Gastroesophageal sphincter (tissue), 4 donors: ENCODE measurements at places on chromosomes 2 and 18.
A peak's percentile ranks its signal among the peaks of the same experiment; 100 is the strongest.

DNA sequence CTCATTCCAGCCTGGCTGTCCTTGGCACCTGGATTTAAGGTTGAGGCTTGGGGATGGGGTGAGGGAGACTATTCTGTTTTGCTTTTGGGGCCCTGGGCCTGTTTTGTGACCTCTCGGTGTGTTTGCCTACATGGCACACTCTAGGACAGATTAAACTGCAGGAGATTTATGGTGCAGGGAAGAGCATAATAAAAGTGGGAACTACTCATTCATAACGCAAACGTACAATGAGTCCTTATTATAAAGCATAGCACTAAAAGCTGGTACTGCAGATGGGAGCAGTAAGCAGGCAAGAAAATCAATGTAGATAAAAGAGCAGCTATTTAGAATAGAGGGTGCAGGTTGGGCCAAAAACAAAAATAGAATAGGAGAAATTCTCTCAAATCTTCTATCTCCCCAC is 238.4 kb downstream of the ACTR3 start:
- no peaks in the 10 kb centered on the region for H3K27me3 ChIP-seq
- ATAC-seq: no peak
- H3K4me1 ChIP-seq: no peaks in the 10 kb centered on the region
- H3K27ac ChIP-seq: no peak overlapping the region
- H3K36me3 ChIP-seq: no peaks in the 10 kb centered on the region

GRCh38 chr2:171521361-171522051 is 768 bp upstream of the CYBRD1 start:
- H3K27me3 ChIP-seq: no peaks in the 10 kb centered on the region
- no peaks in the 10 kb centered on the region for H3K4me1 ChIP-seq
- H3K36me3 ChIP-seq: no peaks in the 10 kb centered on the region
- peak overlapping the region; percentile 64 for H3K4me3 ChIP-seq
- H3K27ac ChIP-seq: peak overlapping the region; percentile 94

- H3K36me3 ChIP-seq: no peaks in the 10 kb centered on the region
- ATAC-seq: no peak
- no peaks in the 10 kb centered on the region for H3K4me1 ChIP-seq
- no peaks in the 10 kb centered on the region for H3K27me3 ChIP-seq
- H3K4me3 ChIP-seq: no peak overlapping the region
These were observed 277.1 kb upstream of the NRP2 start for GRCh38 chr2:205405194-205405593.

GRCh38 chr2:10043256-10043905 is at the start of gene KLF11:
KLF11 (plus strand) TSS chr2:10043550; CDS start chr2:10043717, 167 bp downstream.
- peak within 1 kb of the TSS; percentile 87 for H3K27ac ChIP-seq
- peak within 1 kb of the TSS; percentile 47 for H3K4me3 ChIP-seq
- no peaks in the 10 kb centered on the region for H3K4me1 ChIP-seq
- ATAC-seq: peak; percentile 85

GRCh38 chr18:50590593-50590992 is 30.7 kb downstream of the MAPK4 start:
- no peak overlapping the region for H3K4me3 ChIP-seq
- no peaks in the 10 kb centered on the region for H3K36me3 ChIP-seq
- H3K27me3 ChIP-seq: no peaks in the 10 kb centered on the region
- H3K27ac ChIP-seq: no peak overlapping the region

GRCh38 chr18:57040175-57040574 is 106.7 kb upstream of the BOD1L2 start:
- no peak overlapping the region for H3K27ac ChIP-seq
- H3K4me3 ChIP-seq: no peak overlapping the region
- H3K4me1 ChIP-seq: no peaks in the 10 kb centered on the region
- H3K36me3 ChIP-seq: no peaks in the 10 kb centered on the region
- ATAC-seq: no peak

- H3K4me1 ChIP-seq: no peaks in the 10 kb centered on the region
- no peak overlapping the region for H3K4me3 ChIP-seq
- H3K36me3 ChIP-seq: no peaks in the 10 kb centered on the region
- H3K27ac ChIP-seq: no peak overlapping the region
- no peaks in the 10 kb centered on the region for H3K27me3 ChIP-seq
These were observed 849.1 kb upstream of the CHAC2 start for GRCh38 chr2:52918551-52918950.

DNA sequence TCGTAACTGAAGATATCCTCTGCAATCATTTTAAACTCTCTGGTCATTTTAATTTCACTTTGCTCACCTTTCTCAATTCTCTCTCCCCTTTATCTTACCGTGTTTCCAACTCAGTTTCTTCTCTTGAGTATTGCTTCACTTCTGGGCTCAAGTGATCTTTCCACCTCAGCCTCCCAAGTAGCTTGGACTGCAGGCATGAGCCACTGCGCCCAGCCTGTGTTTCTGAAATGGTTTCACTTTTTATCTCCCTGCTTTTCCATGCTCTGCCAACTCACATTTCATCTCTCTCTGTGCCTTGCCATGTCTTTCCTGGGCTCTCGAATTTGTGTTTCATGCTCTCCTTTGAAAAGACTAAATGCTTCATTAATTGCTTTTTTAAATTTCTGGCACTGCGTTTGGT is 30.5 kb upstream of the TMEM131 start:
- no peaks in the 10 kb centered on the region for H3K36me3 ChIP-seq
- peaks cover 10% of the 10 kb centered on the region for H3K4me1 ChIP-seq
- no peak overlapping the region for H3K27ac ChIP-seq
- ATAC-seq: no peak
- H3K27me3 ChIP-seq: no peaks in the 10 kb centered on the region

GRCh38 chr18:46134920-46135675 is 30.9 kb downstream of the HAUS1 start:
- H3K27me3 ChIP-seq: no peaks in the 10 kb centered on the region
- no peak overlapping the region for H3K27ac ChIP-seq
- ATAC-seq: no peak
- H3K4me1 ChIP-seq: no peaks in the 10 kb centered on the region
- no peak overlapping the region for H3K4me3 ChIP-seq

DNA sequence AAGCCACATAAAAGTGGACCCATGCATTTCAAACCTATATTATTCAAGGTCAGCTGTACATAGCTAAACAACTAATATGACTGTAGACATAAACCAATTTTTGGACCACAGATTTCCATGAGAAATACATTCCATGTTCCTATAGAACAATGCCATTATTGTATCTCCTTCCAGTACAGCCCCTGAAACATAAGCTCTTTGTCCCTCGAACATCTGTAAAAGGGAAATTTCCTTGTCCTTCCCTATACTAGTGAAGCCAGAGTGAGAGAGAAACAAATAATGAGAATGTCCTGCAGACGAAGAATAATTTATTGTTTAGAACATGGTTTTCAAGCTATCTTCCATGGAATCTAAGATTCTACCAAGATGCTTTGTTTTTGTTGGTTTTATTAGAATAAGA is 75.3 kb downstream of the GORASP2 start:
- no peak overlapping the region for H3K4me3 ChIP-seq
- no peak for ATAC-seq
- H3K4me1 ChIP-seq: no peaks in the 10 kb centered on the region
- H3K27ac ChIP-seq: no peak overlapping the region
- peaks cover 10% of the 10 kb centered on the region for H3K36me3 ChIP-seq
- H3K27me3 ChIP-seq: no peaks in the 10 kb centered on the region

DNA sequence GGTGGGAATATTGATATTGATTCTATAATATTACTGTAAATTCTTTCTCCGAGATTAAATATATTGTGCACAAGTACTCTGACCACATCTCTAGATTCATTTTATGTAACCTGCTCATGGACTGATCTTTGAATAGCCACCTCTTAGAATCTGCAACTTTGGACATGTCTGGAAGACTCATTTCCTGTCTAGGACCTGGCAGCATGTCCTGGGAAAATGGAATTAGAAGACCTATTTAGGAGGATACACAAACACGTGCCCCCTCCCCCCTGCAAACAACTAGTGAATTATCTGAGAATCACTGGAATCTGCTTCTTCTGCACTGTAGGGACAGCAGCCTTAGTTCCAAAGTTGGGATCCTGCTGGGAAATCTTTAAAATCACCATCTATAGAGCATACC is 94.1 kb downstream of the UBE2E3 start:
- H3K36me3 ChIP-seq: no peaks in the 10 kb centered on the region
- no peaks in the 10 kb centered on the region for H3K27me3 ChIP-seq
- H3K4me3 ChIP-seq: no peak overlapping the region
- no peaks in the 10 kb centered on the region for H3K4me1 ChIP-seq
- no peak overlapping the region for H3K27ac ChIP-seq
- ATAC-seq: no peak

- no peaks in the 10 kb centered on the region for H3K36me3 ChIP-seq
- H3K27ac ChIP-seq: no peak overlapping the region
- H3K4me1 ChIP-seq: no peaks in the 10 kb centered on the region
- no peak for ATAC-seq
These were observed 271.2 kb upstream of the SETBP1 start for GRCh38 chr18:44409515-44409914.

GRCh38 chr2:98896944-98897343 is 39.1 kb downstream of the CRACDL start:
- H3K27ac ChIP-seq: no peak overlapping the region
- no peaks in the 10 kb centered on the region for H3K4me1 ChIP-seq
- H3K4me3 ChIP-seq: no peak overlapping the region
- H3K27me3 ChIP-seq: no peaks in the 10 kb centered on the region
- H3K36me3 ChIP-seq: no peaks in the 10 kb centered on the region
- ATAC-seq: no peak

DNA sequence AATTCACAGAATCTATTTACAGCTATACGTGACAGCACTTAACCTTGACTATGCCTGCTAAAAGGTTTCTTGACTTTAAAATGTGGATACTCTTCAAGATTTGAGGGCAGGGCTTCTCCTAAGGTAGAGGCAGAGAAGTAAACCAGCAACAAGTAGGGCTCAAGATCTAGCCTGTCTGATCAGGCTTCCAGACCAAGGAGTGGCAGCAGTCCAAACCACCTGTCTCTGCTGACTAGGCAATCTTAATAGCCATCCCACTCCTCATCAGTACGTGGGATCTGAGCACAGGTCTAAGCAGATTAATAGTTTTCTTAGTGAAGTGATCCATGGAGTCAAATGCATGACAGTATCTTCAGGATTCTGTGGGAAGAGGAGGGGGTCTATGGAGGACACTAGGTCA is 100.4 kb downstream of the GPD2 start:
- H3K27me3 ChIP-seq: no peaks in the 10 kb centered on the region
- H3K4me1 ChIP-seq: peaks cover 37% of the 10 kb centered on the region
- no peak overlapping the region for H3K4me3 ChIP-seq

- no peaks in the 10 kb centered on the region for H3K36me3 ChIP-seq
- H3K27ac ChIP-seq: no peak overlapping the region
- no peaks in the 10 kb centered on the region for H3K4me1 ChIP-seq
- no peak for ATAC-seq
- no peak overlapping the region for H3K4me3 ChIP-seq
These were observed 592.1 kb upstream of the CDH2 start for GRCh38 chr18:28768791-28769768.

DNA sequence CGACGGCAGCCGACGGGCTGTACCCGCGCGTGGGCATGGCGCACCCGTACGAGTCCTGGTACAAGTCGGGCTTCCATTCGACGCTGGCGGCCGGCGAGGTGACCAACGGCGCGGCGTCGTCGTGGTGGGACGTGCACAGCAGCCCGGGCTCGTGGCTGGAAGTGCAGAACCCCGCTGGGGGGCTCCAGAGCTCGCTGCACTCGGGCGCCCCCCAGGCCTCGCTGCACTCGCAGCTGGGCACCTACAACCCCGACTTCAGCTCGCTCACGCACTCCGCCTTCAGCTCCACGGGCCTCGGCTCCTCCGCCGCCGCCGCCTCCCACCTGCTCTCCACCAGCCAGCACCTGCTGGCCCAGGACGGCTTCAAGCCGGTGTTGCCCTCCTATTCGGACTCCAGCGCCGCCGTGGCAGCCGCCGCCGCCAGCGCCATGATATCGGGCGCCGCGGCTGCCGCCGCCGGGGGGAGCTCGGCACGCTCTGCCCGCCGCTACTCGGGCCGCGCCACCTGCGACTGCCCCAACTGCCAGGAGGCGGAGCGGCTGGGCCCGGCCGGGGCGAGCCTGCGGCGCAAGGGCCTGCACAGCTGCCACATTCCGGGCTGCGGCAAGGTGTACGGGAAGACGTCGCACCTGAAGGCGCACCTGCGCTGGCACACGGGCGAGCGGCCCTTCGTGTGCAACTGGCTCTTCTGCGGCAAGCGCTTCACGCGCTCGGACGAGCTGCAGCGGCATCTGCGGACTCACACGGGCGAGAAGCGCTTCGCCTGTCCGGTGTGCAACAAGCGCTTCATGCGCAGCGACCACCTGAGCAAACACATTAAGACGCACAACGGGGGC is 2.0 kb downstream of the SP9 start:
- H3K36me3 ChIP-seq: no peaks in the 10 kb centered on the region
- H3K4me1 ChIP-seq: peaks cover 76% of the 10 kb centered on the region
- no peak overlapping the region for H3K27ac ChIP-seq
- no peak for ATAC-seq

DNA sequence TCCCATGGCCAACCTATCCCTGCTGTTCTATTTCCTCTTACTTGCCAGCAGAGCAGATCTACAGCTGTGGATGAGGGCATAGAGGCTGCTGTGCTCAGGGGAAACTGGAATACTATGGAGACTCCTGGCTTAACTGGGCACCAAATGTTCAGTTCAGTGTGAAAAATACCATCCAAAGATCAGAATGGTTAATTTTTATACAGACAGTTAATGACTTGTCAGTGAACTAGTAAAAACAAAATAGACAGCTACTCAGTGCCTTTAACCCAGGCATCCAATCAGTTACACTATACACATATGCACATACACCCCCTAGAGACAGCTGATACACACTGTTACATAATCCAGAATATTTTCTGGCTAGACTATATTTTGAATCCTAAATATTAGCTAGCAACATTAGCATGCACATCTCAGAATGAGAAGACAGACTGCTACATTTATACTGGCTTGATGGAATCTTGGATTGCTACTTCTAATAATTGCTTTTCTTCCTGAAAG is 59.1 kb upstream of the WIPF1 start:
- H3K27me3 ChIP-seq: no peaks in the 10 kb centered on the region
- no peak for ATAC-seq

- no peaks in the 10 kb centered on the region for H3K27me3 ChIP-seq
- ATAC-seq: peak; percentile 47
- no peaks in the 10 kb centered on the region for H3K4me1 ChIP-seq
- H3K4me3 ChIP-seq: no peak overlapping the region
- peaks cover 15% of the 10 kb centered on the region for H3K36me3 ChIP-seq
These were observed 105.8 kb upstream of the SMAD2 start for GRCh38 chr18:48036226-48036625.

- no peaks in the 10 kb centered on the region for H3K36me3 ChIP-seq
- ATAC-seq: no peak
- H3K4me1 ChIP-seq: no peaks in the 10 kb centered on the region
- H3K27me3 ChIP-seq: peaks cover 51% of the 10 kb centered on the region
- peak overlapping the region; percentile 80 for H3K4me3 ChIP-seq
These were observed 2.0 kb downstream of the ZNF521 start for GRCh38 chr18:25349926-25350487.

- H3K27me3 ChIP-seq: no peaks in the 10 kb centered on the region
- H3K27ac ChIP-seq: peak overlapping the region; percentile 18
- no peaks in the 10 kb centered on the region for H3K36me3 ChIP-seq
- ATAC-seq: peak; percentile 40
- H3K4me1 ChIP-seq: no peaks in the 10 kb centered on the region
These were observed 77.1 kb downstream of the HS1BP3 start for GRCh38 chr2:20573620-20574422.

GRCh38 chr18:77765468-77765867 is 515.8 kb downstream of the GALR1 start:
- no peaks in the 10 kb centered on the region for H3K36me3 ChIP-seq
- no peak overlapping the region for H3K4me3 ChIP-seq
- ATAC-seq: no peak
- no peak overlapping the region for H3K27ac ChIP-seq
- H3K27me3 ChIP-seq: peaks cover 25% of the 10 kb centered on the region
